Tongue (tissue), 3 donors: ENCODE measurements at places on chromosomes 2 and 18. TPM values are rescaled to one million over a fixed set of nuclear protein-coding genes. Genes with fewer than 3 reads are reported as not detected.

DNA sequence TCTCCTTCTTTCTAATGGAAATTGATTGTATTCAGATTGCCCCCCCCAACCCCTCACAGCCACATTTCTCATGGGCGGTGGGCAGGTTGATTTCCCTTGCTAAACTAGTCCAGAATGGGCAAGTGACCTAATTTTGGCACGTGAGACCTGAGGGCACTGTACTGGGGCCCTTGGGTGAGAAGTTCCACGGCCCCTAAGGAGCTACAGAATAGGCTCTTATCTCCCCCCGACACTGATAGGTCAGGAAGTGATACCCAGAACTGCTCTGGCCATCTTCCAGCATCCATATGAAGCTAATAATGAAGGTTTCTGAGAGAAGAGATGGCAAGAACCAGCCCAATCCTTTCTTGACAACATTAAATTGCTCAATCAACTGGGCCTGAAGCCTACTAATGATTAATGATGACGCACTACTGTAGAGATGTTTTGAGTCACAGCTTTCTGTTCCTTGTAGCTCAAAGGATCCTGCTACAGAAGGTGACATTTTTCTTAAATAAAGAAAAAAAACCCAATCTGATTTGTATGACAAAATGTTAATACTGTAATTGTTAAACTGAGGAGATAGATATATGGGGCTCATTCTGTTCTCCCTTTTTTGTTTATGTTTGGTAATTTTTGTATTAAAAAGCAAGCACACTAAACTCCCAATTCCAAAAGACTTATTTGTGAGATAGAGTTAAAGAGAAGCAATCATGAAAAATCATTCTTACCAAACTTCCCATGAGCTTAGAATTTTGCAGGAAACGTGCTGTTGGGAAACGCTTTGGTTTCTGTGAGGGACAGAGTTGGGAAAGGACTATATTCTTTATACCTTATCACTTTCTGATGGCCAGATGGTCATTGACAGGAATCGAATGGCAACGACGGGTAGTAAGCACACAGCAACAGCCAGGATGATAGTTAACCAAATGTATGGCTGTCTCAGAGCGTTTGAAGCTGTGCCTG is 28.2 kb upstream of the NARS1 start:
- DNase-seq: no peak

DNA sequence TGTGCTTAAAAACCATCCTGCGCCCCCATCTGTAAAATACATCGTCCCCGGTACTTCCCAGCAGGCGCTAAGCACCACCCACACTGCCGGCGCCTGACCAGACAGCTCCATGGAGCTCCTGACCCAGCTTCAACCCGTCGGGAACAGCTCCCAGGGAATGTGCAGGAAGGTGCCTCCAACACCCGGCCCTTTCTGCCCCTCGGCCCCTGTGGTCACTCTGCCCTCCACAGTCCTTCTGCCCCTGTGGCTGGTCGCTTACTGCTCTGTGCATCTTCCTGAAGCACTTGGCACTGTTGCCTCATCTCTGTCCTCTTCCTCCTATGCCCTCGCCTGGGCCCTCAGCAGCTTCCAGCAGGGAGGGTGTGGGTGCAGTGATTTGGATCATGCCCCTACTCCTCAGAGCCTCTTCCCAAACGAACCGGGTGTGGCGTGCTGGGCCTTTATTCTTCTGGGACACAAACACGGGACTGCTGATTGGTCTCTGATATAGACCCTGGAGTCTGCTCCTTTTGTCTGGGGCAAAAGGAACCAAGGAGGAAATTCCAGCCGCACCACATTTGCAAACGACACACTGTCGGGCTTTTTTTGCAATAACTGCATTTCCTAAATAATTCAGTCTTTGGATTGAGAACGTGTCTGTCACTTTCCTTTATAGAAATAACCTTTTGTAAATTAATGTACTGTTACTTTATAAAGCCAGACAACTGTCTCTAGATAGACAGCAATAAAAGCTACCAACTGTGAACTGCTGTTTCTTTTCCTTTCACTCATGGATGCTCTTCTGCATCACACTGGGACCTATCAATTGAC is 65.9 kb downstream of the ADI1 start:
- DNase-seq: no peak

DNA sequence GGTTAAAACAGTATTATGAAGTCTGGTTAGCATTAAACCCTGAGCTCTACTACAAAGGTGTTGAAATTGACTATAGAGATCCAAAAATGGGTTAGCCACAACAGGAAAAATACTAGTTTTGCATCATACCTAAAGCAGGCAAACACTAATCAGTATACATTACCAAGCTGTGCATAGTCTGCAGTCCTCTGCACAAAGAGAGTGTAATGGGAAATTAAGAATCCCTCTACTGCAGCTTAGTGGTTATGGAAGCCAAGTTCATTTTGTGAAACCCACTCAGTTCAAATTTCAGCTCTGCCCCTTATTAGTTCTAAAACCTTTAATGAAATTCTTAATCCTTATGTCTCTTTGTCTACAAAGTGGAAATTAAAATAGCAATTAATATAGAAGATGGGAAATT is 192.1 kb downstream of the MBD2 start:
- no peak for DNase-seq

DNA sequence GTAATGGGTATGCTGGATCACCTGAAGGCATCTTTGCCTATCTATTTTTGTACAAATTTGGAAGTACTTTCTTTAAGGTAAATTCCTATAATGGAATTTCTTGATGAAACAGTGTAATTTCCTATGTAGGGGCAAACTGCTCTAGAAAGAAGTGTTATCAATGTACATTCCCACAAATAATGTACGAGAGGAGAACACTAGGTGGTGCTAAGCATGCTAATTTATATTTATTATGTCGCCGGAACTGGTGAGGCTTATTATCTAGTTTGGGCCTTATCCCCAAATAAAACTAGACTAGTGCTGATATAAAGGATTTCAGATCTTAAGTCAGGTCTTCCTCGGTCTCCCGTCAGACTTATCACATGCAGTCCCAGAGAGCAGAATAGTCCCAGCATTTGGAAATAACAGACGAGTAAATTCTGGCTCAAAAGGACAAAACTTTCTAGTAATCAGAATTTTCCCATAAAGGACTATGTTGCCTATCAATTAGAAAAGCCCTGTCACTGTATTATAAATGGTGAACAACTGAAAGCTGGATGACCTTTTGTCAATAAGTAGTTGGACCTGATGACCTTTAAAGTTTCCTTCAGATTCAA is 86.9 kb upstream of the RBBP8 start:
- DNase-seq: peak; percentile 54

DNA sequence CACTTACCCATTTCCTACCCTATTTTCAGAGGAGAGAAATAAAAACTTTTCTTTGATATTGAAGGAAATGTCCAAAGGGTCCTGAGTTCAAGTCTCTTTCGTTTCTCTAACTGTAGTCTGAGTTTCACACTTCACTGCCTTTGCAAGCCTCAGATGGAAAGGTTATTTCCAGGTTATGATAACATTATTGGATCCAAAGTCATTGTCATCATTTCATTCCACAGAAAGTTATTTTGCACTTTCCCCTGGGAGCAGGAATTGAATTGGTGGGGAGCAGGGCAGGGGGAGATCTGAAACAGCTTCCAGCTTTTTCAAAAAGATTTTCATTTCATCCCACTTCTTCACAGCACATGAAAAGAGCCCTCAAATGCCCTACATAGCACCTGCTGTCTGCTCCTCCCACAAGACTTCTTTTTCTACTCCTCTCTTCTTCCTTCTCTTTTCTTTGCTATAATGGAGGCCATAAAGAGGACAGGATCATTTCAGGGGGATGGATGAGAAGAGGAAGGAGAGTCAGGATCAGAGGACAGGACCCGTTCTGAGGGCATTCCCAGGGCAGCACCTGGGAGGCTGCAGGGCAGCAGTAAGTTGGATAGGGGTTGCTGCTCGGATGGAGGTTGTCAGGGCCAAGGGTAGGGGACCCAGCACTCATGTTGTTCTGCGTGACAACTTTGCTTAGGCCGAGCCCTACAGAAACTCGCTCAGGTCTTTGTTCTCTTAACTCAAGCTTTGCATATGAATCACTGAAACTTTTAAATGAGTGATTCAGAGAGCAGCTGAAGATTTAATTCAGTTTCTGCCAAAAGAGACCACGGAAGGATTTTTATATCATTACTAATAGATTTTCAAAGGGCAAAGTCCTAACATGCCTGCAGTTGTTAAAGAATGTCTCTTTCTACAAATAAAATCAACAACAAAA is 11.4 kb upstream of the GALNT5 start:
- DNase-seq: peak; percentile 22

- no peak for DNase-seq
These were observed 78.6 kb upstream of the HPCAL1 start for GRCh38 chr2:10223932-10224720.

GRCh38 chr2:23761638-23762037 is 165.3 kb downstream of the ATAD2B start:
- DNase-seq: no peak

- DNase-seq: peak; percentile 21
These were observed 665.3 kb downstream of the STK39 start for GRCh38 chr2:167581961-167582574.

DNA sequence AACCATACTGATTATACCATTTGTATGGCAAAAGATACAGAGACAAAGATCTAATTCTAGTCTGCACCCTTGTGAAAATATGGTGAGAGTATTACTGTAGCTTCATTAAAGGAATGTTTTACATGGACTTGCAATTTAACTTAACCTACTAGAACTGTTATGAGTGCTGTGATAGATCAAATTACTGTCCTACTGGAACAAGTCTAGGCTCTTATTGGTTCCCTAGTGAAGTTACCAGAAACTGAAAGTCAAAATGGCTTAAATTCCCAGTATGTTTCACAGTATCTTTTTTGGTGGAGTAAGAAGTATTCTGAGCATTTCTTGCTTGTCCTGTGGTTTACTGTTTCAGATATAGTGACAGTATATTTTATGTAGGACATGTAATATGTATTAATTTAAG is 3.8 kb upstream of the TBR1 start:
- no peak for DNase-seq

- DNase-seq: no peak
These were observed 17.3 kb downstream of the CAPN10 start for GRCh38 chr2:240603846-240604245.

DNA sequence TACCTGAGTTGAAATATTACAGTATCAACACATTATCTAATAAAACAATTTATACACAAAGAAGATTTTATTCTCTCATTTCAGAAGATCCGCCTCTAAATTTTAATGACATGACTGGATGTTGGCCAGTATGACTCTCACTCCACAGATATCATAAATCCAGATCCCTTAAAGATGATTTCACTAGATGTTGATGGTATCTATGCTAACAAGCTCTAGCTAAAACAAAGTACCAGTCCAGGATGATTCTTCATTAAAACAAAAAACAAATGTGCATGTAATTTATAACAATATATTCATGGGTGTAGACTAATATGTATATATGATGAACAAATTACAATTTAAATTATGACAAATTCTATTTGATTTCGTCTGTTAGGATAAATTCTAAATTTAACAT is 708.4 kb downstream of the SATB2 start:
- no peak for DNase-seq

- DNase-seq: no peak
These were observed 610.2 kb upstream of the SYT4 start for GRCh38 chr18:43887491-43887890.

GRCh38 chr2:72271276-72271614 is 123.6 kb upstream of the CYP26B1 start:
- DNase-seq: no peak

GRCh38 chr18:6120820-6121279 is 225.5 kb upstream of the TMEM200C start:
- DNase-seq: no peak

- no peak for DNase-seq
These were observed 17.8 kb upstream of the PMAIP1 start for GRCh38 chr18:59881728-59882656.

DNA sequence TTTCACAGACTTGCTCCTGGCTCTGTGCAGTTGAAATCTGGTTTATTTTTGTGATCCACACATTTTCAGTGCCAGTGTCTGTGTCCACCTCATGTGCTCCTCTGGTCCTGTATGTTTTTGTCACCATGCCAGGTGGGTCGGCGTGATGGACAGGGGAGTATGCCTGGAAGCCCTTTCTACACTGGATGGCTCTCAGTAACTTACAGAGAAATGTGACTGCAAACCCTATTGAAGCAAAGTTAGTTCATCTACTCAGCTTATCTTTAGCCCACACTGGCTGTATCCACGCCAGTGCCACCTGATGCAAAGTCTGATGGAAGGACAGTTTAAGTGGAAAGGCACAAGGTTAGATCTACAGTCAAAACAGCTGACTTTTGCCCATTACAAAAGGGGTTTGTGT is 4.3 kb downstream of the IMPA2 start:
- no peak for DNase-seq

DNA sequence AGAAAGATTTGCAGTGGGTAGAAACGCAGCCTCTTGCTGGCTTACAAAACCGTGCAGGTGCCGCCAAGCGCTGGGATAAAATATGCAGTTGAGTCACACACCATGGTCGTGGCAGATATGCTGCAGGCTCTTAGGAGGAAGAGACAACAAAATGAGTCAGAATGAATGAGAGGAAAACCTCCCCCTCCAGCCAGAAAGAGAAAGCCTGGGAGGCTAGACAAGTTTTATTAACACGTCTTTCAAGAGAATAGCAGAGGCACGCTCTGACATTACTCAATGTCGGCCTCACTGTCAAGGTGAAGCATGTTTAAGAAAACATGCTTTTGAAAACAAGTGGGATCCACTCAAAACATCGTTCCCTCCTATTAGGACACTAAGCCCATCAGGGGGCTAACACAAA is 37.1 kb upstream of the ZCCHC2 start:
- DNase-seq: peak; percentile 11

GRCh38 chr2:168086851-168087250 is 160.5 kb downstream of the STK39 start:
- DNase-seq: no peak

Gene ADGRF3
- not detected for total RNA-seq

Gene VAMP5
- 15.7 TPM for total RNA-seq

Gene ACADL
- total RNA-seq: 8.6 TPM

Gene ZNF521
- total RNA-seq: 85.8 TPM

Gene AQP12B
- not detected for total RNA-seq

Gene COLEC11
- 0.92 TPM for total RNA-seq

Gene TSPYL6
- total RNA-seq: 0.21 TPM

Gene SKOR2
- not detected for total RNA-seq

Gene REG3G
- not detected for total RNA-seq

Gene CCDC138
- 12.0 TPM for total RNA-seq

Gene TXNDC9
- 39.9 TPM for total RNA-seq

Gene TNFAIP6
- 10.8 TPM for total RNA-seq

Gene CD8A
- 0.72 TPM for total RNA-seq
